Dermis lymphatic vessel endothelial cell (primary cell): ENCODE measurements at places on chromosomes 2 and 18. TPM values are rescaled to one million over a fixed set of nuclear protein-coding genes. Genes with fewer than 3 reads are reported as not detected.

The NCKAP1 gene
- 167 and 181 TPM in 2 replicates for total RNA-seq

The RGPD3 gene
- 0.11 and 0.17 TPM in 2 replicates for total RNA-seq

The MC2R gene
- total RNA-seq = not detected in 2 replicates

The PRKAG3 gene
- not detected in 2 replicates for total RNA-seq

The UGT1A3 gene
- total RNA-seq = not detected in 2 replicates

The IL1RL1 gene
- total RNA-seq = under 0.01 and 0.09 TPM in 2 replicates

The IL36G gene
- not detected in 2 replicates for total RNA-seq

The ATOH8 gene
- total RNA-seq = 16.5 and 36.4 TPM in 2 replicates

The WNT10A gene
- total RNA-seq = not detected in 2 replicates

The CYP27C1 gene
- total RNA-seq = 0.11 TPM in 1 of 2 replicates, not detected in the other

The AMER3 gene
- total RNA-seq = not detected in 2 replicates

The HOXD4 gene
- total RNA-seq = 3.5 and 6.3 TPM in 2 replicates

The CFC1 gene
- total RNA-seq = not detected in 2 replicates

The CDK15 gene
- under 0.01 TPM in 1 of 2 replicates, not detected in the other for total RNA-seq

The RUFY4 gene
- total RNA-seq = not detected in 2 replicates

The C2orf78 gene
- not detected in 2 replicates for total RNA-seq

The EN1 gene
- not detected in 2 replicates for total RNA-seq

The ALK gene
- not detected in 2 replicates for total RNA-seq

The SERPINB8 gene
- total RNA-seq = 1.7 and 2.7 TPM in 2 replicates

The CROCC2 gene
- total RNA-seq = not detected in 2 replicates

The PAX8 gene
- 0.11 and 0.17 TPM in 2 replicates for total RNA-seq

The SCYGR1 gene
- total RNA-seq = not detected in 2 replicates

The NEB gene
- total RNA-seq = 0.43 and 0.60 TPM in 2 replicates

The MEIS1 gene
- total RNA-seq = 3.5 and 5.8 TPM in 2 replicates

The ACADL gene
- not detected in 2 replicates for total RNA-seq

The ESPNL gene
- total RNA-seq = not detected in 2 replicates

The WNT6 gene
- not detected in 2 replicates for total RNA-seq

The CCDC74B gene
- 0.17 and 5.0 TPM in 2 replicates for total RNA-seq

The SERPINB12 gene
- total RNA-seq = not detected in 2 replicates

The SERPINB5 gene
- total RNA-seq = not detected in 2 replicates

The LAMA3 gene
- 4.8 and 13.4 TPM in 2 replicates for total RNA-seq

The HTR2B gene
- 1.5 TPM in 2 replicates for total RNA-seq

The HOXD12 gene
- total RNA-seq = not detected in 2 replicates

The C2orf66 gene
- 0.09 TPM in 1 of 2 replicates, not detected in the other for total RNA-seq

The GPBAR1 gene
- total RNA-seq = 0.09 TPM in 1 of 2 replicates, not detected in the other

The KIAA2012 gene
- total RNA-seq = not detected in 2 replicates

The EPAS1 gene
- 105 and 167 TPM in 2 replicates for total RNA-seq

The PIK3C3 gene
- 39.6 and 48.0 TPM in 2 replicates for total RNA-seq

The MCEE gene
- 12.7 and 19.8 TPM in 2 replicates for total RNA-seq

The RAX gene
- not detected in 2 replicates for total RNA-seq
